ENCODE measurements at places on chromosomes 2 and 18. TPM values are rescaled to one million over a fixed set of nuclear protein-coding genes. Genes with fewer than 3 reads are reported as not detected.

Gene AGFG1
- 18.6 TPM for total RNA-seq

Gene ACTR3
- 384 TPM for total RNA-seq

Gene SPAST
- 21.9 TPM for total RNA-seq

Gene IL36B
- not detected for total RNA-seq

Gene MAP2
- 5.0 TPM for total RNA-seq

Gene SCN7A
- total RNA-seq = not detected

Gene DTNA
- 0.81 TPM for total RNA-seq

Gene EFR3B
- 0.49 TPM for total RNA-seq

Gene PASK
- total RNA-seq = 5.4 TPM

Gene ASXL3
- total RNA-seq = under 0.01 TPM

Gene TDRD15
- not detected for total RNA-seq

Gene CNDP1
- not detected for total RNA-seq

Gene MYOM1
- 8.1 TPM for total RNA-seq

Gene PID1
- 0.76 TPM for total RNA-seq

Gene HK2
- total RNA-seq = 3.2 TPM

Gene ITPRIPL1
- total RNA-seq = 4.7 TPM

Gene CD8B2
- total RNA-seq = not detected

Gene HEATR5B
- total RNA-seq = 18.6 TPM

Gene POTEI
- 0.16 TPM for total RNA-seq

Gene ANO7
- 0.32 TPM for total RNA-seq

Gene SLC40A1
- total RNA-seq = 5.0 TPM

Gene FEV
- total RNA-seq = not detected

Gene IL37
- total RNA-seq = not detected

Gene ATP9B
- 36.6 TPM for total RNA-seq

Gene HIBCH
- total RNA-seq = 10.2 TPM

All from bladder microvascular endothelial cell (primary cell).